ENCODE measurements at places on chromosomes 3 and 15.
A peak's percentile ranks its signal among the peaks of the same experiment; 100 is the strongest.

DNA sequence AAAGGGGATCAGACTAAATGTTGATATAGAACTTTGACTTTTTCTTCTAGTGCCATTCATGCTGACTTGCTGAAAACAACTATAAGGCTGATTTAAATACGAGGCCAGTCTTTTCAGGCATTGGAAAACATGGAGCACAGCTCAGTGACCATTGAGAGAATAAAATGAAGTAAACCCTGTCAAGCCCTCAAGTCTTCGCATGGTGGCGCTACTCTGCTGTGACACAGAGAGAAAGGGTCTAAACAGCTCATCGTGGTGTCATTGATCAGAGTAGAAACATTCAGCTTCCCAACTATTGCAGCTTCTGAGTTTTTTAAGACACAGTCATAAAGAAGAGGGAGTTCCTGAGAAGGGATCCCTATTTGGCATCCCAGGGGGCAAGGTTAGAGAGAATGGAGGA lies 716.2 kb downstream of the DIPK2A start:
- DNase-seq: no peak

DNA sequence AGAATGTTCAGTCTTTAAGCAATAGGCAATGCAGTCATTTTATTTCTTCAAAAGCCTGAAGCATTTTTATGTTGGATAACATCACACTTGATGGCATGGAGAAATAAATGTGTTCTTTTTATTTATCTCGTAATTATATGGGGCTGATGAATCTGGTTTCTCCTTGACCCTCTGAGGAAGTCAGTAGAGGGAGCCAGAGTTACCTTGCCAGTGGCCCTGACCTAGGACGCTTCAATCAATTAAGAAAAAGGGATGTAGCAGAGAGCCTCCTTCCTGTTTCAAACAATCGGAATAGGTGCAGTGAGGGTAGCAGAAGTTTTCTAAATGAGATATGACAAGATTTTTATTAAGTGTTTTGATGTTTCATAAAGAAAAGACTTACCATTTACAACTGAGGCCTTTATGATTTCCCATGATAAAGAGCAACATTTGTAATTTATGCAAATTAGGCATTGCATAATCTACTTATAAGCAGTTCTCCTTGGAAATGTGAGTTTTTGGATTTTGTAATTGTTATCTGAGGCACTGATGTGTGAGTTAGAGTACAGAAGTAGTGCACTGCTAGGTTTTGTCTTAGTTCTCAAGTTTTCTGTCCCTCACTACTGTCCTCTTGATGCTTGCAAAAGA lies 129.1 kb downstream of the RAP2B start:
- DNase-seq: no peak

DNA sequence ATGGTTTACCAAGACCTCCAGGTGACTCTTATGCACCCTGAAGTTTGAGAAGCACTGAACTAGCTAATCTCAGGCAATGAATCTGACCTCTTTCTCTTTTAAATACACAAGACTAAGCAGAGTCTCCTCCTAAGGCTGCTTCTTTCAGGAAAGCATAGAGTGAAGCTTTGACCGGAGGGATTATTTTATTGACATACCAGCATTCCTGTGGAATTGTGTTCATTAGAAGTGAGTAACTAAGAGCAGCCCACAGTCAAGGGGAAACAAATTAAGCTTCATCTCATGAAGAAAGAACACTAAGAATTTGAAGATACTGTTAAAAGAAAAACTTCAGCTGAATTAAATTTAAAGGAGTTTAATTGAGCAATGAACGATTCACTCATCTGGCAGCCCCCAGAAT lies 963.5 kb downstream of the NTRK3 start:
- no peak for DNase-seq

- DNase-seq: no peak
Observed at GRCh38 chr15:67509918-67510317, 11.0 kb upstream of the C15orf61 start.

GRCh38 chr15:97446138-97446537 lies 514.4 kb upstream of the ARRDC4 start:
- DNase-seq: no peak

- no peak for DNase-seq
Observed at GRCh38 chr3:158012901-158013300, 93.3 kb downstream of the SHOX2 start.

GRCh38 chr3:173021547-173022185 lies 119.4 kb downstream of the SPATA16 start:
- DNase-seq: no peak

GRCh38 chr3:18740631-18741583 lies 315.8 kb upstream of the SATB1 start:
- no peak for DNase-seq

GRCh38 chr15:72472992-72473610 lies 1.0 kb upstream of the ARIH1 start:
- peak; percentile 22 for DNase-seq

- peak; percentile 59 for DNase-seq
Observed at GRCh38 chr3:131353986-131354385, 27.6 kb upstream of the NUDT16 start.
